GM23248 (cell line): ENCODE measurements at places on chromosomes 2 and 18. TPM values are rescaled to one million over a fixed set of nuclear protein-coding genes. Genes with fewer than 3 reads are reported as not detected.

Gene D2HGDH
- polyA plus RNA-seq = 8.3 and 9.7 TPM in 2 replicates

DNA sequence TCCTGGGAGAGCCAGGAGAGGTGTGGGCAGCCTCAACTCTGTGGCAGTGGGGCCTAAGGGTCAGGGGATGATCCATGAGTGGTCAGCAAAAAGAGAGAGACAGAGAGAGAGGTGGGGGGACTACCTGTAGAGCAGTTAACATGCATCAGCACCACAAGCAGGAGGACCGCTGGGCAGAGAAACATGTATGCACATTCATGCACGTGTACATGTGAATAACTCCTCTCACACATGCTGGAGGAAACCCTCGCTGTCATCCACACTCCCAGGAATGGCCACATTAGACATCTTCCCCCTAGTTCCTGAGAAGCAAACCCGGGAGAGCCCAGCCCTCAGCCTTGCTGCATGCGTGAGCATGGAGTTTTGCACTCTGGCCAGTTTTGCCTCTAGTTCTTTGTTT lies 166.1 kb downstream of the SMAD7 start:
- no peak overlapping the region for H3K27ac ChIP-seq
- no peak for DNase-seq
- H3K4me1 ChIP-seq = peaks cover 39% of the 10 kb centered on the region
- no peak overlapping the region for H3K4me3 ChIP-seq
- no peaks in the 10 kb centered on the region for H3K27me3 ChIP-seq

GRCh38 chr2:218828477-218828778 lies 3.2 kb downstream of the PRKAG3 start:
- no peak overlapping the region for H3K27ac ChIP-seq
- no peaks in the 10 kb centered on the region for H3K36me3 ChIP-seq
- no peak overlapping the region for H3K4me3 ChIP-seq
- H3K27me3 ChIP-seq = no peaks in the 10 kb centered on the region
- peaks cover 10% of the 10 kb centered on the region; the same call in 1 of the 2 replicates for H3K4me1 ChIP-seq

DNA sequence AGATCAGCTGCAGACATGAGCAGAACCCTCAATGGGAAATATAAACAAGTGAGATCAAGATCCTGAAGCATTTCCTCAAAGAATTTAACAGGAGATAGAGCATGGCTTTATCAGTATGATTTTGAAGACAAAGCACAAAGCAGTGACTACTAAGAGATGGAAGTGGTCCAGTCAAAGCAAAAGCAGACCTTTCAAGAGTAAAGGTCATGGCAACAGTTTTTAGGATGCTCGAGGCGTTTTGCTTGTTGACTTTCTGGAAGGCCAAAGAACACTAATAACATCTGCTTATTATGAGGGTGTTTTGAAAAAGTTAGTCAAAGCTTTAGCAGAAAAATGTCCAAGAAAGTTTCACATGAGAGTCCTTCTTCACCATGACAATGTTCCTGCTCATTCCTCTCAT lies 128.5 kb downstream of the KCNE4 start:
- H3K27ac ChIP-seq = no peak overlapping the region
- no peaks in the 10 kb centered on the region for H3K4me1 ChIP-seq
- H3K27me3 ChIP-seq = 0 out of 2 replicates have a peak, but pooled peaks cover 4% of the 10 kb centered on the region
- DNase-seq = no peak

- no peak overlapping the region for H3K27ac ChIP-seq
- H3K4me3 ChIP-seq = no peak overlapping the region
- no peaks in the 10 kb centered on the region for H3K4me1 ChIP-seq
- H3K27me3 ChIP-seq = no peaks in the 10 kb centered on the region
- H3K36me3 ChIP-seq = no peaks in the 10 kb centered on the region
- peak; percentile 13 for DNase-seq
Observed at GRCh38 chr2:80288576-80288975, 16.0 kb downstream of the LRRTM1 start.

GRCh38 chr18:3119401-3120341 lies 100.1 kb downstream of the MYOM1 start:
- no peaks in the 10 kb centered on the region for H3K27me3 ChIP-seq
- H3K4me3 ChIP-seq = no peak overlapping the region
- H3K4me1 ChIP-seq = no peaks in the 10 kb centered on the region
- H3K36me3 ChIP-seq = no peaks in the 10 kb centered on the region
